Spinal cord (tissue), 10 donors: ENCODE measurements at places on chromosomes 1 and 21. TPM values are rescaled to one million over a fixed set of nuclear protein-coding genes. Genes with fewer than 3 reads are reported as not detected.

- DNase-seq = no peak
- H3K36me3 ChIP-seq = peaks cover 31% of the 10 kb centered on the region
- H3K27ac ChIP-seq = no peak overlapping the region
Observed at GRCh38 chr1:208093754-208094719, 150.1 kb downstream of the PLXNA2 start.

GRCh38 chr1:172473302-172473701 lies 29.4 kb upstream of the PIGC start:
- no peaks in the 10 kb centered on the region for H3K27me3 ChIP-seq
- H3K4me3 ChIP-seq = no peak overlapping the region
- no peak for DNase-seq
- H3K36me3 ChIP-seq = no peaks in the 10 kb centered on the region
- H3K27ac ChIP-seq = no peak overlapping the region
- no peaks in the 10 kb centered on the region for H3K4me1 ChIP-seq

- peaks cover 13% of the 10 kb centered on the region for H3K4me1 ChIP-seq
- no peak overlapping the region for H3K4me3 ChIP-seq
- H3K27me3 ChIP-seq = no peaks in the 10 kb centered on the region
- no peak for DNase-seq
Observed at GRCh38 chr1:23741609-23742008, 1.7 kb upstream of the ELOA start.

DNA sequence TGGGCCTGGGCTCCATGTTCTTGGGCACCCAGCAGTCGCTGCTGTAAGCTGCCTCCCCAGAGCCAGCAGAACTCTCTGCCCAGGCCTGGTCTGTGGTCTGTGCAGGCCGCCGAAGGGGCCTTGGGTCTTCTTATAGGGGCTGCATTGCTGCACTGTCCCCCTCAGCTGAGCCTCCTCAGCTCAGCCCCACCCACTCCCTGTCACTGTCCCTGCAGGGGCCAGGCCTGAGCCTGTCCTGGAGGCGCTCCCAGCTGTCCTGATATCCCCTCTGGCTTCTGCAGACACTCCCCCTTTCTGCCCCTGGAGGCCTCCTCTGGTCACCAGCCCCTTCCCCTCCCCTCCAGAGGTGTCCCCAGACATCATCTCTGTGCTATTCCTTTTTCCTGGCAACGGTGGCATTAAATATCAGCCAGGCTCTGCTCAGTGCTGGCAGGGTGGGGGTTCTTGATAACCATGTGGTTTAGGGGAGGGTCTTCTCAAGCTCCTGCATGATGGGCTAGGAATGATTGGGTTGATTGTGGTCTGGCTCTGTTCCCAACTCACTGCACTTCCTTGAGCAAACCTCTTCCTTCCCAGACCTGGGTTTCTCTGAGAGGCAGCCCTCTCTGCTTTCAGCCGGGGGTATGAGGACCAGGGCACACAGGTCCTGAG lies 3.7 kb upstream of the FOXO6 start:
- peaks cover under 1% of the 10 kb centered on the region for H3K27me3 ChIP-seq
- H3K4me1 ChIP-seq = peaks cover 25% of the 10 kb centered on the region
- peak; percentile 60 for DNase-seq

- H3K4me1 ChIP-seq = peaks cover 10% of the 10 kb centered on the region
- no peak for DNase-seq
- H3K27me3 ChIP-seq = peaks cover 42% of the 10 kb centered on the region
- H3K36me3 ChIP-seq = no peaks in the 10 kb centered on the region
Observed at GRCh38 chr1:167627615-167627864, 2.5 kb upstream of the RCSD1 start.

GRCh38 chr1:231493421-231494185 lies 34.9 kb upstream of the TSNAX start:
- no peaks in the 10 kb centered on the region for H3K27me3 ChIP-seq
- H3K4me3 ChIP-seq = no peak overlapping the region
- no peak for DNase-seq
- no peaks in the 10 kb centered on the region for H3K36me3 ChIP-seq
- H3K27ac ChIP-seq = no peak overlapping the region

DNA sequence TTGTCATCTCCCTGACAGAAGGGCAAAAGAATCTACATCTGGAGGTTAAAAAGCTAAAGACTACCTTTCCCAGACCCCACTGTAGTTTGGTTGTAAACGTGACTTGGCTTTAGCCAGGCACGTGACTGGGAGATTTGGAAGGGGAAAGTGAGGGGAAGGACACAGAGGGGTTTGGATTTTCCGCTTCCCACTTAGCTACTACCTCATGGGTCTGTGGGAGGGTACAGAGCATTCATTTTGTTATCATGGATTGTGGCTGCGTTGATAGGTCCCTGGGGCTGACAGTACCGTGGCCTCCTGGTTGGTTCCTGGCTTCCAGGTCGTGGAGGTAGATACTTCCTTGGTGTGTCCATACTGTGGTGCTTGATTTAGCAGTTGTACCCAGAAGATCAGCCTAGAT lies 2.6 kb downstream of the CHD1L start:
- H3K4me1 ChIP-seq = no peaks in the 10 kb centered on the region
- H3K27me3 ChIP-seq = no peaks in the 10 kb centered on the region

The C1orf56 gene
- 11.0 TPM for total RNA-seq

The MATN1 gene
- 0.50 TPM for total RNA-seq

The FAM43B gene
- total RNA-seq = 3.0 TPM

The HSD3B2 gene
- total RNA-seq = not detected

The MEGF6 gene
- total RNA-seq = 15.4 TPM

The C1orf87 gene
- 1.8 TPM for total RNA-seq
